ENCODE measurements at places on chromosomes 4 and X.

DNA sequence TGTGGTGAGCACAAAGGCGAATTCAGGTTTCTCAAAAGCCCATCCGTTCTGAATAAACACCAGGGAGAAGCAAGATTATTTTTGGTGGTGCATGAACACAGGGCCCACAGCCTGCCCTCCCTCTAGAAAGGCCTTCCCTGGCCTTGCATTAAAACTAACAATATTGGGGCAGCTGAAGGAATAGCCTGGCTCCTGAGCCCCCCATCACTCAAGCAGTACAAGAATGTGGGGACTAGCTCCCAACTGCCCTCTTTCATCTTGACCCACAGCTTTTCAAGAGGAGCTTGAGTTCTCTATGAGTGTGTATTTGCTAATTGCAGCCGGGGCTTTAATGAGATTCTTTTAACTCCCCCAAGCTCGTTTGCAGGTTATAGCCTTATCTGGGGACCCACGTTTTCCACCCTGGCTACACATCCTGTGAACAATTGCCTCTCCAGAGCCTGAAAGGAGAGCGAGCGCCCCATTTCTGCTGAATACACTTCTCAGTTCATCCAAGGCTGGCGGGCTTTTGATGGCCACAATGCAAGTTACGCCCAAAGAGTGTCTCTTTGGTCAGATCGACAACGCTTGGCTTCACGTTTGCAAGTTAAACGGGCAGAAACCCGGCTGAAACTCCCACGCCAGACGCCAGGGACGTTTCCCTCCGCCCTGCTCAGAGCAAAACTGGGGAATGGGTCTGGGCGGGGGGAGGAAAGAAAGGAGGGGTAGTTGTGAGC is 4.7 kb upstream of the GSX2 start:
- no peak for DNase-seq

DNA sequence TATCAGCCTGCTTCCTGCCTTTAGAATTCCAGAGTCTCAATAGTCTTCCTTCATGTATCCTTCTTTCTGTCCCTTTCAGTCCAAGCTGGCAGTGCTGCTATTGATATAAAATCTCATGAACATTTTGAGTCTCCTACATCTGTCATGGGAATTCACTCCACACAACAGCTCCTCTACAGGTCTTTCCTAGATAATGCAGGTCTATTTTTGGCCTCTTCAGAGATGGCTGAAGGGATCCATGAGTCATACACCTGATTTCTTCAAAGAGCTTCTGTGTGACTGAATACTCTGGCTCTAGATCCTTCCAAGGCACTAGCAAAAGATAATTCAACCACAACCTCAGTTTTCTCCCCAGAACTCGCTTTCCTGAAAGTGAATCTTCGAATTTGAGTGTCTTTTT is 115.4 kb downstream of the STPG2 start:
- no peak for DNase-seq

- no peak for DNase-seq
Measured at GRCh38 chrX:28549838-28550237, 37.4 kb upstream of the IL1RAPL1 start.

GRCh38 chr4:72388521-72388920 is 180.5 kb downstream of the ADAMTS3 start:
- DNase-seq: no peak

- no peak for DNase-seq
Measured at GRCh38 chr4:105417624-105418023, 56.2 kb downstream of the PPA2 start.

GRCh38 chr4:6390356-6390755 is 82.1 kb downstream of the PPP2R2C start:
- DNase-seq: no peak

GRCh38 chrX:153772316-153773217 is 8.3 kb upstream of the SRPK3 start:
- DNase-seq: no peak

GRCh38 chr4:114921790-114922591 is 191.4 kb downstream of the NDST4 start:
- no peak for DNase-seq

GRCh38 chr4:70195425-70195824 is at the start of gene ODAM:
TSS of gene ODAM (plus strand) at chr4:70195725. CDS start at chr4:70196544, 819 bp downstream.
- no peak for DNase-seq

DNA sequence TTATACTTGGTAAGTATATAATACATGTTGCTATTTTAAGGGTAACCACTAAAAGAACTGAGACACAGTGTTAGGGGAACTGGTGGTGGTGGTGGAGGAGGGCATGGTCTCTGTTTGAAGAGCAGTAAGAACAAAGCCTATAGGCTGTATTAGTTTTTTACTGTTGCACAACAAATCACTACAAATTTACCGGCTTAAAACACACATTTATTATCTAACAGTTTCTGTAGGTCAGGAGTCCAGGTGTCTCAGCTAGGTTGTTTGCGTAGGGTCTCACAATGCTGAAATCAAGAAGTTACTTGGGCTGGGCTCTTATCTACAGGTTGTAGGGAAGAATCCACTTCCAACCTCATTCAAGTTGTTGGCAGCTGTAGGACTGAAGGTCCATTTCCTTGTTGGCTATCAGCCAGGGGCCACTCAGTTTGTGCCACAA is 52.6 kb downstream of the CASK start:
- no peak for DNase-seq

DNA sequence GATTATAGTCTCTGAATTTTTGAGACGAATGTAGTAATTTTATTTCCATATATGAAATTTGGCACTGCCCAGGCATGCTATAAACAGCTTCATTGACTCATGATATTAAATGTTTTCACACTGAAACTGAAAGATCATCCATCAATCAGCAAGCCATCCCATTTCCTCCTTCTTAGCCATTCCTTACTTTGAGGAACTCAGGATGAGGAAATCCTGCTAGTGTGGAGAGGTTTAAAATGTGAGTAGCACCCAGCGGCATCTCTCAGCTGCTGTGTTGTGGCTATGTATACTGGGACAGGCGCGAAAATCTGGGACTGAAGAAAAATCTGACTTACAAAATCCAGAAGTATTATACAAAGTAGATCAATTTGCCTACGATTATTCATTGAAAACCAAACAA is 52.1 kb downstream of the PTCHD1 start:
- no peak for DNase-seq

DNA sequence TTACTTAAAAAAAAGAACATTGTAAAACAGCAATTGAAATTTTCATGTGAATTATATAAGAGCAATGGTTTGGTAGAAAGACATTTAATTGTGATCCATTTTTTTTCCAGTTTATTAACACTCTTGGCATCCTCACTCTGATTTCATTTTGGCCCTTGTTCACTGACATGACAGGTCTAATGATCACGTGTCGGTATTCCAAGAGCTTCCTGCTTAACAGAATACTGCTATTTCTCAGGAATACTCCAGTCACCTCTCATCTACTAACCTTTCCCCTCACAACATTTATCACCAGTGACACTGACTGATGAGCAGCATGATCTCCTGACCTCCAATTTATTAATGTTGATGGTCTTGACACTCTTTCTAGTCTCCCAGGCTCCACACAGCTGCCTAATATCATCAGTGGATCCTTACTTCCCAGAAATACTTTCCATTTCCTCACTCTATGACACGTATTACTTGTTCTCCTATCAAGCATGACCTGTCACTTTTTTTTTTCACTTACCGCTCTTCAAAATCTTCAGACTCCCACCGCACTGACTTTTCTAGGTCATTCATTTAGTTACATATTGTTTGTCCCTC is 847.8 kb upstream of the SLIT2 start:
- no peak for DNase-seq

GRCh38 chrX:24478509-24478908 is 13.4 kb downstream of the PDK3 start:
- DNase-seq: no peak

DNA sequence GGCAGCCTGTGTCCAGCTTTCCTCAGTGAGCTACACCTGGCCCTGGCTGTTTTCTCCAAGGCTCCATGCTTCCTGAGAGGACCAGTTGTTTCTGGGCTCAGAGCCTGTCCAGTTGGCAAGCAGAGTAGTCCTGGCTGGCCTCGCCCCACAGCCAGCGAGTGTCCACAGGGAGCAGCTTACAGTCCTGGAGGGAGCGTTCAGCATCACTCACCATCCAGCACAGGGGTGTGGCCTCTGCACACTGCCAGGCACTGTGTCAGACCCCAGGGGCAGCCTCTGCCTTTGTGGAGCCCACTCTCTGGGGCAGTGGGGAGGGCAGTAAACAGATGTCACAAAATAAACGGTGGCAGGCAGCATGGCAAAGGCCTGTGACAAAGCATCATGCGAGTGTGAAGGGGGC is 23.9 kb downstream of the EVC start:
- no peak for DNase-seq

DNA sequence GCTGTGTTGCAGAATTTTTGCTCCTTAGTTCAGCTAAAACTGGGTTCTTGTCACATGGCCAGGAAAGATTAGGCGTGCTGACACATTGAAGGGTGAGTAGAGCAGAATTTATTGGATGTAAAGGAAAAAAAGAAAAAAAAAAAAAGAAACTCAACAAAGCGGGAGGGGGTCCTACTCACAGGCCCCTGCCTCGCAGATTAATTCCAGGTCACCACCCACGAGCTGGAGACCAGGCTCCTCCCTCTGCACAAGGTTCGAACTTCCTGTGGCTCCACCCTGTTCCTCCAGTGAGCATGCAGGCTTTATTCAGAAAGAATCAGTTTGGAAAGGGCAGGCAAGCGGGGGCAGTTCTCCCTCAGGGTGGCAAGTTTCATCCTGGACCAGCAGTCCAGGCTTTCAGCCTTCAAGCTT is 17.1 kb downstream of the MGST2 start:
- DNase-seq: no peak

- no peak for DNase-seq
Measured at GRCh38 chr4:154344686-154345085, 146.9 kb downstream of the DCHS2 start.

DNA sequence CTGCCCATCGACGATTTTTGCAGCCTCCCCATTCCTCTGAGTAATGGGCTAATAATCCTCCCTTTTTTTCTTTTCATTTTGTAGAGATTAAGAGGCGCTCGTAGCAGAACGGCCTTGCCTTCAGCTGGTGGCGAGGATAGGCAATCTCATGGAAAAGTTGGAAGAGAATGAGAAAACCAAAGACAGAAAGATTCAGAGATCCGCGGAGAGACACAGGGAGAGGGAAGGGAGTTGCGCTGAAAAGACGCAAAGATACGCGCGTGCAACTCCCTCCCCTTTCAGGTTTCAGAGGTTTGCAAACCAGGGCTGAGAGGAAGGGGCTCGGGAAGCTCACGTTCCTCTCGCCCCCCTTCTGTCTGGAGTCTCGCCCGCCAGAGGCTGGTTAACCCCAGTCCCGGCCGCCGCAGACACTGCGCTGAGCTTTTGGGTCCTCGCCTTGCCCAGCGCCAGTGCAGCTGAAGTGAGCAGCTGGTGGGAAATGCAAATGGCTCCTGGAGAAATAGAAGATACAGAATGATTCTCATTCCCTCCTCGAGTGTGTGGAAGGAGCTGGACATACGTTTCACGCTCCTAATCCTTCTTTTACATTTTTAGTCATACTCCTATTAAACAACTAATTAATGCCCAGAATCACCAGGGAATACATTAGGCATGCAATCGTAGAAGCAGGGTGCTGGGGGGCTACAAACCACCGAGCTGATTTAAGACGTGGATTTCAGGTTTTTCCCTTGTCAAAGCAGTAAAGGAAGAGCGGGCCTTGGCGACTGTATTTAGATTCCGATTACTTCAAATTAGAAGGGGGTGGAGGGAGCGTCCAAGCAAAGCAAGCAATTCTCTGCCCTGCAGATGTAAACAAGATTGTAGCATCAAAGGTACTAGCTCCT is 16.6 kb upstream of the PITX2 start:
- DNase-seq: no peak

DNA sequence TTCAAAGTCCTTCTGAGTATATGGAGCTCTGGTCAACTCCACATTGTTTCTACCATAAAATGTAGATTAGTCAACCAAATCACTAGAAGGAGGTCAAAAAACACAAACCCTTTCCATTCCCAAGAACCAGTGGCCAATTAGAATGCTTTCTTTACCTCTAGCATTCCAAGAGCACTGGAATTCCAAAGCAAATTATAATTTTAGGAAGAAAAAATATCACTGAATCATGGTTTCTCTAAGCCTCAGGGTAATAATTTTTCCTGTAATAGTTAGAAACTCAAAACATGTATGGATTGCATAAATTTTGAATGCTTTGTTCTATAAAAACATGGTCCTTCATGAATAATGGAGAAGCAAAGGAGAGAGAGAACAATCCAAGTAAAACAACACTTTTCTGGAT is 39.5 kb downstream of the LEF1 start:
- DNase-seq: no peak

- DNase-seq: no peak
Measured at GRCh38 chrX:97416461-97416860, 532.8 kb downstream of the RPA4 start.

- peak; percentile 3 for DNase-seq
Measured at GRCh38 chrX:48648336-48648751, 35.3 kb upstream of the WAS start.

DNA sequence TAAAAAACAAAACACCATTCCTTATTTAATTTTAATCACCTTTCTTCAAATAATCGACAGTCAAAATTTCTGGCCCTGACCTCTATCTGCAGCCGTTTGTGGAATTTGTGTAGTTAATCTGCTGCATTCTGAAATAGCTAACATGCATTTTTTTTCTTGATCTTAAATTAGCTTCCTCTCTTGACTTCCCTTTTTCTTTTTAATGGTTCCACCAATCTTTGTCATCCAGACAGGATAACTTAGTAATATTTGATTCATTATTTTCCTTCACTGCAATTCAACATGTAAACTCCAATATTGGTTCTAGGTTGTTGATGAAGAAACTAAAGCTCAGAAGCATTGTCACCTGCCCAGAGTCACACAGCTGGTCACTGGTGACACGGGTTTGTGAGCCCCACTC is 77.3 kb downstream of the ARHGAP10 start:
- DNase-seq: no peak

DNA sequence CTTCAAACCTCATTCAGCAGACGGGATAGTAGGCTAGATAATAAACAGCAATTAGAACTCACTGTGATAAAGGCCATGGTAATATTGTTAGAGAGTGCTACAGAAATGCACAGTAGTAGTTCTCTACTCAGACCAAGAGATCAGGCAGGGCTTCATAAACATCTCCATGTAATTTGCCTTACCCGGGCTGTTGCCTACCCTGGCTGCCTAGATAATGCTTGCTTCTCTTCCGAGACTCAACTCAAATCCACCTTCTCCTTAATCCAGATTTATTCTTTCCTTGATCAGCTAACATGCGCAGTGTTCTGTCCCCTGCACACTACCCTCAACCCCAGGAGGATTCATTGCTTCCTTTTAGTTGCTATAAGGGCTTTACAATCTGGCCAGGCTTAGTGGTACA is 21.8 kb downstream of the ANK2 start:
- DNase-seq: no peak

DNA sequence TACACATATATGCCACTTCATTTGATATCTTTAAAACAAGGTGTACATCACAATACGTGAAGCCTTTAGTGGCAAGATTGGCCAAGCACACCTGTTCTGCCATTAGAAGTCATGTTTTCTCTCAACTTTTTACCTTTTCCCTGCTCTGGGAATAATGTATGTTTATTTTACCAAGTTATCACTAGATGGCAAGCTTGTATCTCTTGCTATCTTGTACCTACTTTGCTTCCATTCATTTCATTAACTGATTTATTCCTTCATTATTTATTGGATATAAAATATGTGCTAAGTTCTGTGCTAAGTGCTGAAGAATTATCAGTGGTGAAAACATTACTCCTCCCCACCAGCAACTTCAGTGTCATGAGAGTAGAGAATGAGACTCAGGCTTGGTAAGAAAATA is 245.5 kb downstream of the ANK2 start:
- DNase-seq: no peak

Data from activated CD8-positive, alpha-beta memory T cell treated with anti-CD3 and anti-CD28 coated beads for 4 hours (primary cell).